ENCODE measurements at places on chromosomes 13 and 19. TPM values are rescaled to one million over a fixed set of nuclear protein-coding genes. Genes with fewer than 3 reads are reported as not detected.

SHD gene
- total RNA-seq: not detected

ATXN8OS gene
- total RNA-seq: not detected

NOVA2 gene
- 0.09 TPM for total RNA-seq

KIR3DL2 gene
- 1.4 TPM for total RNA-seq

MCF2L gene
- 8.4 TPM for total RNA-seq

All from activated CD4-positive, alpha-beta T cell treated with anti-CD3 and anti-CD28 coated beads for 36 hours (primary cell).